Stimulated activated CD8-positive, alpha-beta memory T cell treated with anti-CD3 and anti-CD28 coated beads, Interleukin-4, amount 100 ng/mL, for 1 hour (primary cell): ENCODE measurements at places on chromosomes 4 and X.

DNA sequence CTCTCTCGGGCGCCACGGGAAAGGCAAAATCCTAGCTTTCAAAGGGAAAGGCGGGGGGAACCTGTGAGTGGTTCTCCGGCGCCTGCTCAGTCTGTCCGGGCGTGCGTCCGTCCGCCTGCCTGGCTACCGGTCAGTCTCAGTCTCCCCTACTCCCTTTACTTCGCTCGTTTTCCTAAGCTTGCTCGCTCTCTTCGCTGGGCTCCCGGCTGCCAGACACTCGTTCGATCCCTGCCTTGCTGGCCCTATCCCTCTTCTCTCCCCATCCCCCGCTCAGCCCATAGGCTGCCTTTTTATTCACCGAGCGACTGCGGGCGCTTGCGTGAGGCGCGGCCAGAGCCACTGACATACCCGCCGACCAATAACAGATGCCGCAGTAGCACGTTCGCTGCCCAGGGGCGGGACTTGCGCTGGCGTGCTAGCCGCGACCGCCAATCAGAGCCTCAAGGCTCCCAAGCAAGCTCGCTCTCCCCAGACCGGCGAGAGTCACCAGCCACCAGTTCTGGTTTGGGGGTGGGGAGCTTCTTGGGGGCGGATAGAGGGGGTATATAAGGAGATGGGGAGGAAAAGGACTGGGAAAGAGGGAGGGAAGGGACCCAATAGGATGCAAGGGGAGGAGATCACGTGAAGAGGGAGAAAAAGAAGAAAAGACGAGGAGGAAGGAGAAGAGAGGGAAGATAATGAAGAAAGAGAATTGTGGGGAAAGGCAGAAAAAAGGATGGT, 30.0 kb downstream of the ARHGEF9 start:
- peak; percentile 45 for DNase-seq

DNA sequence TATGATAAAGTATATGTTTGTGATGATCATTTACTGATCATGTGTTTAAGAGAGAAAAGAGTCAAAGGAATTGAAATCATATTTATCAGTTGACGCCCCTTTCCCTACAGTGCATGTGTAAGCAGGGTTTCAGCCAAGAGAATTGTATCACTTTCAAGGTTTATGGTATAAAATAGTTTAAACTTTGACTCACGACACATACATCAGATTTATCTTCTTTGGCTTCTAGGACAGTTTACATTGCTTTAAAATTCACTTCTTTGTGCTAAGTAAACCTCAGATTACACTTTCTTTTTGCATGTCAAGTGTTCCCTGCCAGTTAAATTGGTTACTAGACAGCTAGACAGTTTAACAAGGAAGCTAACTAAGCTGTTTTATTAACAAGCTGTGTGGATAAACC, 86.3 kb upstream of the MYOZ2 start:
- DNase-seq, result no peak

DNA sequence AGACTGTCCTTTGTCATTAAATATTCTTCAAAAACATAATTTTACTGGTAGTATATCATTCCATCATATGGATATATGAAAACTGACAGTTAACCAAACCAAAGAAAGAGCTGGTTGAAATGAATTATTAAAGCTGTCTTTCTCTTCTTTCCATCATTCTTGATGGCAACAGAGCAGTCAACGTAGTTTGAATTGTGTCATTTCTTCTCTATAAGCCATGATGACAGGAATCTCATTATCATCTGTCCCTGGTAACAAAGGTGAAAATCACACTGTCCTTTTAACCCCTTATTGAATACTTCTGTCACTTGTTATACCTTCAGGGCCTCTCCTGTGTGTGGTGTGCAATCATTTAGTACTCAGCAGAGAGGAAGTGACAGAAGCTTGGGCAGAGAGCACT, 197.0 kb upstream of the SLITRK2 start:
- DNase-seq, result no peak

DNA sequence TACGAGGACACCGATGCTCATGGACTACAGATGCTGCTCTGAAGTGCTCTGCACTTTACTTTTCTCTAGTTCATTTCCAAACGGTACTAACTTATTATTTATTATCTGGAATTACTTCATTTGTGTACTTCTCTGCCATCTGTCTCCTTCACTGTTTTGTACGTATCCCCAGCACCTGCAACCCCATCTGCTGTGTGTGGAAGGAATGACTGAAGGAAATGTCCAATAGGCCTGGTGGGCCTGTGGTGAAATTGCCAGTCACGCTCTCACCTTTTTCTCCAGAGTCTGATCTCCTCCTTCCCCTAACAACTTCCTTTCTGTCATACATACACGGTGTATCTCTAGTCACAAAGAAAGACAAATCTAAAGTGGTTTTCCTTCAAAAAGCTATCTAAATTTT, 12.9 kb downstream of the TMEM154 start:
- DNase-seq, result no peak
